Tibial nerve (tissue), 4 donors: ENCODE measurements at places on chromosomes 5 and 9. TPM values are rescaled to one million over a fixed set of nuclear protein-coding genes. Genes with fewer than 3 reads are reported as not detected.

DNA sequence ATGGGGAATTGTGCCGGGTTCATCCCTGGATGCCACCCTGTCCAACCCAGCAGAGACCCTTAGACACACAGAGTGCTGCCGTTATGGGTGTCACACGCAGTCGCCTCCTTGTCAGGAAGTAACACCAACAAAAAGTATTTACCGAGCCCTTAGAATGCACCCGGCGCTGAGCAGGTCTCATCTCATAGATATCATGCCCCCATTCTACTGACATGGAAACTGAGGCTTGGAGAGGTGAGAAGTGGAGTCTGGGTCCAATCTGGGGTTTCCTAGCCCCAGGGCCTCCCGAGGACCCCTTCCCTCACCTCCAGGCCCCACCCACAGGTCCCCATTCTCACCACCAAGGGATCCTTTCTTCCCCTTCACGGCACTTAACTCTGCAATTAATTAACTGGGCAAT, 36.8 kb upstream of the BARHL1 start:
- DNase-seq: no peak

- DNase-seq: no peak
Observed at GRCh38 chr9:129204840-129205239, 26.8 kb upstream of the IER5L start.

GRCh38 chr9:7729371-7730163, 70.0 kb downstream of the DMAC1 start:
- DNase-seq: no peak

Gene SPINK7
- not detected for total RNA-seq

DNA sequence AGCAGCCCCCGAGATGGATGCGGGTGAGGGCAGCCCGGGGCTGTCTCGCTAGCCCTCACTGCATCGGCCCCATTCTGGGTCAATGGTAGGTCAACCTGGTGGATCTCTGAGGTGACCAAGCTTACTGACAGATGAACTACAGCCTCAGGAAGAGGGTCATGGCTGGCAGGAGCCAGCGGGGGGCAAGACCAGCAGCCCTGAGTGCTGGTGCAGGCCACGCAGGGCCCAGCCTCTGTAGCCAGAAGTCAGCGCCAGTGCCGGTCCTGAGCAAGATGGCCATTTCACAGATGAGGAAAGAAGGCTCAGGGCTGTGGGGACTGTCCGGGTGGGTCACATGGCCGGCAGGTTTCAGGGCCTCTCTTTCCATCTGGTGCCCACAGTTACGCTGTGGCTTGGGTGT, 5.1 kb upstream of the DBH start:
- DNase-seq: no peak

DNA sequence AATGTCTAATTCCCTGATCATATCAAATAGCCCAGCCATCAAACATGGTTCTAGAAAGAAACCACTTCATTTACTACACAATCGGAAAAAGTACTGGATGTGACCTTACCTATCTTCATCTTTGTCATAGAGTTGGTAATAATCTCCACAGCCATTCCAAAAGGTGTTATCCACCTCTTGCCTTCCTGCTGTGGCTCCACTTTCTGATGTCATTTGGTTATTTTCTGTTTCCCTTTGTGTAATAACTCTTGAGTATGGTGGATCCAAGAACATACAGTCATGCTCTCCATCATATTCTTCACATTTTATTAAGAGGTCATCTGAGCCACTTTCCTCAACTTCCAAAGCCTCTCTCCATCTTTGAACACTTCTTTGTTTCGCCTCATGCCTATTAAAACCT, 31.7 kb downstream of the PJA2 start:
- DNase-seq: no peak

Gene IL9
- not detected for total RNA-seq

- no peak for DNase-seq
Observed at GRCh38 chr5:82570-82969, 9.4 kb upstream of the PLEKHG4B start.

GRCh38 chr5:110040178-110040577, 350.5 kb downstream of the MAN2A1 start:
- DNase-seq: no peak

Gene FOXD4
- total RNA-seq: not detected

DNA sequence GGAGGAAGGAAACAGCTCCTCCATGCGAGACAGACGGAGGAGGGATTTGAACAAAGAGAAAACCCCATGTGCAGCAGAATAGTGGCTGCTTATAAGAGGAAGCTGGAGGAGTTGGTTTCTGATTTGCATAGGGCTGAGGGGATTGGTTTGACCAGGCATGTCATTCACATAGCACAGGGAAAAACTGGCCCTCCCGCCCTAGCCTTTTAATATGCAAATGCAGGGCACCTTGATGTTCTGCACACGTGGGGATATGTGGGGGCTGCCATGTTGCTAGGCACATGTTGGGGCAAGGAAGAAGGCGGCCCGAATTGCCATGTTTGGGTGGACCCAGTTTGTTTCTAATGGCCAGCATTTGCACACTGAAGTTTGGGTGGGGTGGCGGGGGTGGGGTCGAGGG, 42.2 kb downstream of the OSMR start:
- DNase-seq: no peak

- no peak for DNase-seq
Observed at GRCh38 chr9:97794666-97795065, 58.4 kb upstream of the FOXE1 start.

- DNase-seq: no peak
Observed at GRCh38 chr9:99505936-99506335, 283.9 kb downstream of the SEC61B start.

Gene JAKMIP2
- total RNA-seq: 22.7 TPM

DNA sequence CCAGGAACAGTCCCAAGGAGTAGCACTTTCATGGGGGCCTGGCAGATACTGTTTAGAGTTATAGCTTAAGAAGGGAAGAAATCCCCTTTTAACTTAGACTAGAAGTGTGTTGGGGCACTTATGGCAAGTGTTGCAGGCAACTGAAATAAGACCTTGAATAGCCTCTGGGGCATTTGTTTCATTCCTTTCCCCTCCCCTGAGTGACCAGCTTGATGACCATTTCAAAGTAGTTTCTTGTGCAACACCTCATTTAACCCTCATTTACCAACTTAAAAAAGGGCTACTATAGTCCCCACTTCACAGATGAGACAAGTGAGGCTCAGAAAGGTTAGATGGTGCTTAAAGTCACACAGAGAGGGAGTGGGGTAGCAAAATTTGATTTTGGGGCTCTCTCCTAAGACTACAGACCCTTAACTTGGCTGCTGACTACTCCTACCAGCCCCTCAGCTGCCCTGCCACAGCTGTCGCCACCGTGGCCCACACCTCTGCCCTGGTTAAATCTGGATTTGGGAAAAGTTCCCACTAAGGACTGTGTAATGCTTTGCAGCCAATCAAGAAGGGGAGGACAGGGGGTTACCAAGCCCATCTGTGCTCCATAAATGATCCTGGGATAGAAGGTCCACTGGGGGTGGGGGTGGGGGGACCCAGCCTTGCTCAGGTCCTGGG, 5.5 kb downstream of the PDLIM4 start:
- peak; percentile 3 for DNase-seq

- no peak for DNase-seq
Observed at GRCh38 chr9:107931071-107931715, 441.6 kb upstream of the KLF4 start.

DNA sequence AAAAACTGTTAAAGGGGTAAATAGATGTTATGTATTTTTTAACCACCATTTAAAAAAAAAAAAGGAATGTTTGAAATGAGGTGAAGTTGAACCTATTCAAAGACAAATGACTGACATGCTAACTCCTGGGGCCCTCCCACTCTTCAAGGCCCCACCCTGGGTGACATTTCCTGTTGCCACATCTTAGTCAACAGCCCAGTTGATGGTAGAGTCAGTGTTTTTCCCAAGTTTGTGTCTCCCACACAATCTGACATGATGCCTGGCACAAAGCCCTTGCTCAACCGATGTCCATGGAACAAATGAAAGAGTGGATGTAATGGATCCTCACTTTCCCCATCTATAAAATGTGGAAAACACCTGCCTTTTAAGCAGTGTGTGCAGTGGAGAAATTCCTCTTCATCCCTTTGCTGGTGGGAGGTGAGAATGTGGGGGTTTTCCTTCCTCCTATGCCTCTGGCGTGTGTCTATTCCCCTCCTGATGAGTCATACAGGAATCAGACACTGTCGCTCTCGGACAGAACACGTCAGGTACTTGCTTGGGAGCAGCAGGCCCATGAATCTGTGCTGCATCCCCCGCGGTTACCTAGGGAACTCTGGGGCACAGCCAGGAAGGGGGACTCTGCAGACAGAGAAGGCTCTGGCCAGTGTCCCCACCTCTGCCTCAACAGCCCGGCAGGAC, 13.7 kb upstream of the ADRA1B start:
- no peak for DNase-seq

Gene CHSY3
- total RNA-seq: 8.4 TPM

DNA sequence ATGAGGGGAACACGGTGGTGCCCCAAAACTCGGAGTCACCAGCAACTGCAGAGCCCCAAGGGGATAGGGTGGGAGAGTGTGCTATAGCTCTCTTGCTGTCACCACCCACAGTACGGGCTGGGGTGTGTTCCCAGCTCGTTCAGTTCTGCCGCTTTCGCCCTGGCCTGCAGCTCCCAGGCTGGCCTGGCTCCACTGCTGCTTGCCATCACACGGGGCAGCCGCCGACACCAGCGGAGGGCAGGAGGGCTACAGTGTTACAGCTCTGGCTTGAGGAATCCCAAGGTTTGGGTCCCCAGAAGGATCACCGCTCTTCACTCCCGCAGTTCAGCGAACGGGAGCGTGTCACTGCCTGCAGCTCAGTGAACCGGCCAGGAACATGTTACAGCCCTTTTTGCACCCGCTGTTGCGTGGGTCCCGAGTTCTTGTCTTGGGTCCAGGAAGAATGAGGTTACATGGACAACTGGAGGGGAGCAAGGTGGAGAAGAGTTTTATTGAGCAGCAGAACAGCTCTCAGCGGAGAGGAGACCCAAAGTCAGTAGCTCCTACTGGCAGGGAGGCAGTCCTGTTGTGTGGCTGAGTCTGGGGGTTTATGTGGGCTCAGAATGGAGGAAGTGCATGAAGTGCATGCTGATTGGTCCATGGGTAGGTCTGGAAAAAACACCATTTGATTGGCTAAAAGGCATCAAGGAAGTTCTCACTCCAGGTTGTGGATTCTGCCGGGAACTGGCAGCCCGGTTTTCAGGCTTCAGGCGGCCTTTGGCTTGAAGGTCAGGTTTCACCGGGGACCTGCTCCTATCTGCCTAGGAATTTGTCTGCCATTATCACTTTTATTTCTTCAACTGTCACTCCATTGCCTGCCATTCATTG, 113.4 kb downstream of the EHMT1 start:
- DNase-seq: no peak

- DNase-seq: no peak
Observed at GRCh38 chr9:128416432-128417019, 4.1 kb upstream of the CERCAM start.

DNA sequence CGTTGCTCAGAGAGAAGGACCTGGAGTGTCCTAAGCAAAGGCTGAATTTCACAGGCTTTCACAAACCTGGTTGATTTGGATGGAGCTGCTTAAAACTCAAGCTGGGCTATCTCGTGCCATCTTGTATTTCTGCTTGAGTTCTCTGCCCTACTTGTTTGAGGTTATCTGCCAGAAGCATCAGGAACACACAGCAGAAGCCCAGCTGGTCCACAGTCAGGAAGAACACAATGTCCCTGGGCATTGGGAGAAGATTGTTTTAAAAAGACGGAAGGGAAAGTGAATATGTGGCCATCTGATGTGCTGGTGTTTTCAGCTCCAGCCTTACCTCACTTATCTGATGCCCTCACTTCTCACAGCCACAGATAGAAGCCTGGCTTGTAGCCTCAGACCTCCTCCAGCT, 32.9 kb upstream of the SLC36A1 start:
- DNase-seq: no peak

DNA sequence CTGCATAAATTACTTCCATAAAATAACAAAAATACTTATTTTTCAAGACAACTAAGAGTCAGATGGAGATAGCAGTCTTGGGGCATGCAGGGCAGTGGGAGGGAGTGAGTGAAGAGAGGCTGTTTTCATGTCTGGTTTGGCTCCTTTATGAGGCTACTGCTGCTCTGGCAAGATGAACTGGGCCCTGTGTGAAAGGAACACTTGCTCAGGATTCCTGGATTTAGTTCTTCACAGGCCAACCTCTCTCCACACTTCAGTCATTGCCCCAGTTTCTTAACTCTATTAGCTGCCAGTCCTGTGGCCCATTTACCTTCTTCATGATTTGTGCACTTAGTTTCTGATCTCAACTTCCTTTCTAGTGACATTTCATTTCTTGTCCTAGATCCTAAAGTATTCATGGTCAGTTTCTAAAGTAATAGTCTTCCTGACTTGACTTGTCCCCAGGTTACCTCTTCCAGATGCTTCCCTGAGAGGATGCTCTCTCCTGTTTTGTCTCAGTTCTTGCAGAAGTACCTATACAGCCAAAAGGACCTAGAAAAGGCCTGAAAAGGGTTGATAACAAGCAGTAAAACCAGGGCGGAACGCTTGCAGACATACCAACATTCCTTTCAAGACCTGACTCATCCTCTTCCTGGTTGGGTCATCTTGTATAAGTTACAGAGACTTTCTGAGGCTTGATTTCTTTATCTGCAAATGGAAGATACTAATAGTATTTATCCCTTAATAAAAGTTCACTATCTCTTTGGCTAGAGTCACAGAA, 77.0 kb upstream of the ZFAND5 start:
- no peak for DNase-seq

DNA sequence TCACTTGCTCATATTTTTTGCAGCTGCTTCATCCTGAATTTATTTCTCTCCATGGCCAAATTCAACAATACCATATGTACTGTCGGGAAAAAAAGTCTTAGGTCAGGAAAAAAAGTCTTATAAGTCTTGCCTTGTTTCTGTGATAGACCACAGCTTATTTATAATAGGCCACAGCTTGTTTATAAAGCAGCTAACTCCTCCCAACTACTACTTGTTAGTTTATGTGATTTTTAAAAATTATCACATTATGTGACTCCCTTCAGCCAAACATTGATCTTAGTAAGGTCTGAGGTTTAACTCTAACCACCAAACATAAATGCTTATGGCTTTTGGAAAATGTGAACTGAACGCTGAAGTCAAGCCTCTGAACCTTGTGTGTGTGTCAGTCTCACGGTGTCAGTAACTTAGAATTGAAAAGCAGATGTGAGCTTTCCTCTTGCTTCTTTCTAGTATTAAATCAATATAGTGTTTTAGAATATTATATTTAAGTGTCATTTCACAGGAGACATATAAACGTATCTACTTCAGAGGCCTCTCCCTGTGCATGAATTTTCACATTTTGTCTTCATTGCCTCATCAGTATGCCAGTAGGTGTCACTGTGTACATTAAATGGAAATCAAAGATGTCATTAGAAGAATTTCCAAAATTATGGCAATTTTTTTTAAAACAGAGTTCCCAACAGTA, 51.3 kb downstream of the SNX24 start:
- DNase-seq: no peak
